ENCODE measurements at places on chromosomes 16 and 17.

GRCh38 chr17:41914358-41914766, 4.4 kb downstream of the ACLY start:
- no peak for DNase-seq

- no peak for DNase-seq
Observed at GRCh38 chr16:47304563-47304962, 156.3 kb downstream of the ITFG1 start.

DNA sequence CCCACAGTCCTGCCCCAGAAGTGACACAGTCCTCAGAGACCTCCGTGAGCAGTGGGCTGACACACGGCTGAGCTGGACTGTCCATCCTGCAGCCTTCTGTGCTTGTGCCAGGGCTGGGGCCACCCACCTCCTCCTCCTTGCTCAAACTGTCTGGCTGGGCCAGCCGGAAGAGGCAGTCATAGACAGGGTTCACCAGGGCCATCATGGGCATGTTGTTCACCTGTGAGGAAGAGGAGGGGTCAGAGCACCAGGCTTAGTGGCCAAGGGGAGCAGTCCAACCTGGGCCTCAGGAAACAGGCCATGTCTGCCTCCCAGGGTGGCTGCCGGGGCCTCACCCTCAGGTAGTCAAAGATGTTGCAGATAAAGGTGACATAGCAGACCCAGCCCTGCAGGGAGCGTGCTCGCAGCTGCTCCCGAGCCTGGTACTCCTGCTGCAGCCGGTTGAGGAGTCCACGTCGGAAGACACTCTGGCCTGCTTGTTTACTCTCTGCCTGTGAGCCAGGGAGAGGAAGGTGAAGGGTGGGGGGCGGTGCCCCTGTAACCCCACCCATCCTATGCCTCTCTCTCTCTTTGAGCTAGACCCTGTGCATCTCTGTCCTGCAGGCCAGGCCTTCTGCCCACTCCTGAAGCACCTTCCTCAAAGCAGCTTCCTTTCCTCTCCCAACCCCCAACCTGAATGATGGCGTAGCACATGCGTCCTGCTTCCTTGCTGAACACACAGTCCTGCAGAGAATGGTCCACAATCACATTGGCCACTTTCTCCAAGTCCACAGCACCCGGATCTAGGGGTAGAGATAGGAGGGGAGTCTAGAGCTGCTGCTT, 3.4 kb downstream of the MIF4GD start:
- DNase-seq = peak; percentile 73

DNA sequence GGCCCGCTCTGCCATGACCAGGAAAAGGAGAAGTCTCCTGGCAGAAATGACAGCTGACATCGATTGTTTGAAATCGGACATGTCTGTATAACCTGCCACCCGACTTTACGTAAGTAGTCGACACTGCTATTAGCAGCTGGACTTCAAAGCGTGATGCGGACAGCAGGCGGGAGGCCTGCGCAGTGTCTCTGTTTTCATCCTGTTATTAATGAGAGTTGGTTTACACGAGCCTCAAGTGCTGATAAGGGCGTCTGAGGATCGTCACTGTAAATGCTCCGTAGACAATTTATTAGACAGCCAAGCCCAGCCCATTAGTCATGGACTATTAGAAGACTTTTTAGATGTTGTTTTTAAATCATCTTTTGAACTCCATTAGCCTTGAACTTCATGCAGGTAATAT, 328.3 kb downstream of the FOXL1 start:
- DNase-seq = no peak

GRCh38 chr17:72165192-72165866, 44.5 kb downstream of the SOX9 start:
- DNase-seq = no peak

DNA sequence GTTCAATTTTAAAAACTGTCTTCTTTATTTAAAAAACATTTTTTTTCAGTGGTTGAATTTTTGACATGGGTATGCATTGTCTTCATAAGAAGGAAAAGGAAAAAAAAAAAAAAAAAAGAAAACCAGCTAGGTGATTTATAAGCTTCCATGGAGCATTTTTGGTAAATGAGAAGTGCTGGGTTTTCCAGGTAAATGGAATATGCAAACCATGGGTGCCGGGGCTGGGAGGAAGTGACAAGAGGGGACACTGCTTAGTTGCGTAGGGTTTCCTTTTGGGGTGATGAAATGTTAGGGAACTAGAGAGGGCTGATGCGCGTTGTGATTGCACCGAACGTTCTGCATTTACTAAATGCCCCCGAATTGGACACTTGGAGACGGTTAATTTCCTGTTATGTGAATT, 217.4 kb upstream of the FOXF1 start:
- no peak for DNase-seq

- no peak for DNase-seq
Observed at GRCh38 chr16:87619360-87620200, 17.3 kb downstream of the JPH3 start.

DNA sequence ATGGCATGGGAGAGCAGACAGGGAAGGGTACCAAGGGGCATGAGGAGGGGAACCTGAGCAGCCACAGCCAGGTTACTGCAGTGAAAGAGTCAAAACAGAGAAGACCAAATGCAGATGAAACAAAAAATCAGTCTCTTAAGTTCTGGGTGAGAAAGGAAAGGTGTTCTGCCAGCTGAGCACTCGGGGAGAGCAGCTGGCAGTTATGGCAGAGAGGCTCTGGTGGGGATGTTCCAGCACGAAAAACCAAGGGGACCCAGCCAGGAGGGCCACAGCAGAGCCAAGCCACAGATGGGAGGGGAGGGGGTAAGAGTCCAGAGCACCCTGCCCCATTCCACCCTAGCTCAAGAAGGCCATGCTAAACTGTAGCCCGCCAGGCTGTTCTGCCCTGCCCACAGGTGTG, 31.7 kb downstream of the STH start:
- DNase-seq = no peak

DNA sequence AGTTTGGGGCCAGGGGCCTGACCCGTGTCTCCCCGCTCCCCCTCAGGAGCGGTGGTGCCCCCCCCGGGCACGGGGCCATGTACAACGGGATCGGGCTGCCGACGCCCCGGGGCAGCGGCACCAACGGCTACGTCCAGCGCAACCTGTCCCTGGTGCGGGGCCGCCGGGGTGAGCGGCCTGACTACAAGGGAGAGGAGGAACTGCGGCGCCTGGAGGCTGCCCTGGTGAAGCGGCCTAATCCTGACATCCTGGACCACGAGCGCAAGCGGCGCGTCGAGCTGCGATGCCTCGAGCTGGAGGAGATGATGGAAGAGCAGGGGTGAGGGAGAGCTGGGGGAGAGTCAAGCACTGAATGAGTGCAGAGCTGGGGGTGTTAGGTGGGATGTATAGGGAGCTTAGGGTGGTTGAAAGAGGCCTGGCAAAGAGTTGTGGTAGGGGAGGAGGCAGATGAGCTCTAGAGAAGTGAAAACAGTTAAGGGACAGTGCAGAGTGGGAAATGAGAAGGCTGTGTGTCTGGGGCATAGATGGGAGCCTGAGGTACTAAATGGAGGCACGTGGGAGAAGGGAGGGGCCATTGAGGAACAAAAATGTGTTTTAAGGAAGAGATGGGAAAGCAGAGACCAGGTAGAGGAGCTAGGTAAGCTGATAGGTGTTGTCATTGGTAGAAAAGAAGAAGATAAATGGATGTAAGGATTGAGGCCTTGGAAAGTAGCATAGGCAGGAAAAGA, 4.0 kb downstream of the SRRM2 start:
- peak; percentile 26 for DNase-seq

- DNase-seq = no peak
Observed at GRCh38 chr16:79188739-79189122, 411.8 kb downstream of the MAF start.

DNA sequence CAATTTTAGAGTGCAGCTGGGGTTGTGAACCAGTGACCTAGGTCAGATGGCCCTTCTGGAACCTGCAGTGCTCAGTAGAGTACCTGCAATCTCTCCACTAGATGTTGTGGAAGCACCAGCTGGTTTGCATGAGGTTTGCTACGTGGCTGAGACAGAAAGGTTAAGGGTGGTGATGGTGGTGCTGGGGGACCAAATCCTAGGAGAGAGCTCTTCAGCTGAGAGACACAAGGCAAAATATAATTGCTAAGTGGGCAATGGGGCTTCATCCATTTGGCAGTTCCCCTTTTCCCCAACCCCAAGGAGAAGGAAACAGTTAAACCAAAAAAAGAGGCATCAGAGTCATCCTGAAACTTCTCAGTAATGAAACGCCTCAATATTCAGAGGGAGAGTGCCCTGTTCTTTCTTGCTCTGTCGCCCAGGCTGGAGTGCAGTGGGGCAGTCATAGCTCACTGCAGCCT, 13.9 kb downstream of the ITPRIPL2 start:
- no peak for DNase-seq

DNA sequence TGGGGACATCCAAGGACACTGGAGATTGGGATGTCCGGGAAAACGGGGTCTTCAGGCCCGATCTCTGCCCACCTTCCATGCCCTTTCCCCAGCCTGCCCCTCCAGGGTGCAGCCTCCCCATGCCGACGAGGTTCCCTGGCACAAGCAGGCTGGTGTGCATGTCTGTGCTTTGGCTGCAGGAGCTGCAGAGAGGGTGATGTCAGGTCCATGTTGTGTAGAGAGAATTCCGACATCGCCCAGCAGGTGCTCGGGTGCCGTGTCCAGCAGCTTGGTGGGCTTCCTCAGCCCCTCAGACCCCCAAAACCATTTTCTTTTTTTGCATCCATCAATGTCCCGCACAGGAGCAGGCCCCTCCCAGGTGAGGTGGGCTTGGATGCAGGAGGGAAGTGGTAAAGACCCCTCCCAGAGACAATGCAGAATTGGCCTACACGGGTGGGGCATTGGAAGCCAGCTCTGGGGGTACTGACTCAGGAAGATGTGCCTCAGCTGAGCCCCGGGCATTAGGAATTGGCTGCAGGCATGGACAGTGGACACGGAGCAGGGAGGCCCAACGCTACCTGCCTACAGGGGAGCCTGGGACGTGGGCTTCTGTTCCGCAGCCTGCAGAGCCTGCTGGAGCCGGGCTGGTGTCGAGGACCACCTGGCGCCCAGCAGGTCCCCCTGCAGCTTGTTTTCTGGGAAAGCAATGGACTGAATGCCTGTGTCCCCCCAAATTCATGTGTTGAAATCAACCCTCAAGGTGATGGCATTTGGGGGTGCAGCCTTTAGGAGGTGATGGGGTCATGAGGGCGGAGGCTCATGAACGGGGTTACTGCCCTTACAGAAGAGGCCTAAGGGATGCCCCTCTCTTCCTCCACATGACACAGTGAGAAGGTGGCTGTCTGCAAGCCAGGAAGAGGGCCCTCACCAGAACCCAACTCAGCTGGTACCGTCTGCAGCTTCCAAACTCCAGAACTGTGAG, 97.5 kb downstream of the METRNL start:
- DNase-seq = no peak

GRCh38 chr16:12159028-12159427, 182.5 kb downstream of the SNX29 start:
- no peak for DNase-seq

DNA sequence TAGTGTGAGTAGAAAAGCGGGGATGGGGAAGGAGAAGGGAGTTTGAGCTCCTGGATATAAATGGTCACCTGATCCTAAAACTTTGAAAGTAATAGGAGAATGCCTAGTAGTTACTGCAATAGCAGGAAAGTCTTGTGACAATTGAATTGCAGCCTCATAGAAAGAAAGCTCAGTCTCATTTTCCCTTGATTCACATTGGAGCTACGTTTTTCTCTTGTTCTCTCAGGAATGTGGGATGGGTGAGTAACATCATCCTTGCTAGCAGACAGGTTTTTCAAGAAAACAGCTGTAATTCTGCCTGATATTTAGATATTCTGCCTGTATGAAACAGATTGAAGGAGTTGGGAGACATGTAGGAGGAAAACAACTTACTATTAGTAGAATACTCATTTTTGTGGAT, 25.3 kb downstream of the SF3B3 start:
- no peak for DNase-seq

GRCh38 chr16:52308051-52308450, 238.9 kb downstream of the TOX3 start:
- DNase-seq = no peak

DNA sequence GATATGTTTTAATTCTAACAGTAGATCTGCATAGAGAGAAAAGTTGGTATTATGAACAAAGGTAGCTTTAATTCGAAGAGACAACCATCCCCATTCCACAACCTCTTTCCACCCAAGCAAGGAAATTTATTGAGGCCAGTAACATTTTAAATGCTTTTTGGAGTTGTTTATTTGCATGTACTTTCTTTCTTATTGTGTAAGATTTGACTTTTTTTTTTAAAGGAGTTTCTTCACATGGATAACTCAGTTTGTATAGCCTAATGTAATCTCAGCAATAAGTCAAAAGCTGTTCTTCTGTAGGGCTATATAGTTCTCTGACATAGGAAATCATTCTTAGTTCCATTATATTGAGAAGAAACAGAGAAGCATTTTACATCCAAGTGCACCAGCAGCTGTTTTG, 163.3 kb downstream of the PRKCA start:
- no peak for DNase-seq

GRCh38 chr17:80750263-80750662, 205.6 kb downstream of the RPTOR start:
- no peak for DNase-seq

- peak; percentile 73 for DNase-seq
Observed at GRCh38 chr17:81577278-81578000, 25.3 kb upstream of the FAAP100 start.
